NCI-H1930 (cell line): ENCODE measurements at places on chromosomes 4 and X.

- DNase-seq = peak; percentile 88
Measured at GRCh38 chr4:53196882-53197771, 168.7 kb downstream of the SCFD2 start.

DNA sequence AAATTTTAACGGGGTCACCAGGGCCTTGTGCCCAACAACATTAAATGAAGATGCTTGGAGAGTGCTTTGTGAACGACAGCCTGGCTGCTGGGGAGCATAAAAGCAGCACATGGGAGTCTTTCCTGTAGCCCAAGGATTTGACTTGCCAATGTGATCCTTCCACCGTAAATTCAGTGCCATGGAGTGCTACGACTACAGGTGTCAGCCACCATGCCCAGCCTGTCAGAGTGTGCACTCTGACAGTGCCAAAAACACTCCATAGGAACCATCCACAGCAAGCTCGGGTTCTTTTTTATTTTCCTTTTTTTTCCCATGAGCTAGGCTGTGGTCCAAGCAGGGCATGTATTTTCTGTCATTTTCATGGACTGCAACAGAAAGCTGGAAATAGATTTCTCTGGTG, 156.9 kb downstream of the NLGN4X start:
- no peak for DNase-seq

DNA sequence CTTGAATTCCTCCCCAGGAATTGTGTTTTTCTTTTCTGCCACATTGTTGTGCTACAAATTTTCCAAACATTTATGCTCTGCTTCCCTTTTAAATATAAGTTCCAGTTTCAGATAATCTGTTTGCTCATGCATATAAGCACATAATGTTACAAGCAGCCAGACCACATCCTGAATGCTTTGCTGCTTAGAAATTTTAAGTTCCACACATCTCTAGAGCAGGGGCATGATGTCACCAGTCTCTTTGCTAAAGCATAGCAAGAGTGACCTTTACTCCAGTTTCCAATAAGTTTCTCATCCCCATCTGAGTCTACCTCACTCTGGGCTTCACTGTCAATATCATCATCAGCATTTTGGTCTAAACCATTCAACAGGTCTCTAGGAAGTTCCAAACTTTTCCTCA, 932.5 kb downstream of the SH3BGRL start:
- DNase-seq = no peak

- DNase-seq = no peak
Measured at GRCh38 chrX:79080141-79080540, 64.3 kb upstream of the GPR174 start.

DNA sequence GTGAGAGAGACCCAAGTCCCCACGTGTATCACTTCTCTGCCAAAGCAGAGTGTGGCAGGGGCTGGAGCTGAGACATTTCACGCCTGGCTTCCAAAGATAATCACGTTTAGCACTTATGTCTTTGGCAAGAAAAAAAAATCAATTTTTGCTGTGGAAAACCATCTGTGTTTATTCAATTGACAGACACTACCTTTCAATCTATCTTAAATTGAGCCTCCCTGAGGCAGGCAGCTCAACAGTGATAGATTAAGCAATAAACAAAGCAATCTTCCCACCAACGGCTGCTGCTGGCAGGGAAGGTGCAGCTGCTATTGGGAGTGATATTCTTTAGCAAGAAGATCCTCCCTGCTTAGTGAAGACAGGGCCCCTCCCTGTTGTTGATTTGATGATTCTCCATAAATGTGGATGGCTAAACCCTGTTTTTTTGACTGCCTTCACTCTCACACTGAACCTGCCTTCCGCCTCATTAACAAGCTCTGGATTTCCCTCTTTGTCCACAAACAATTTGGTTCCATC, 11.6 kb upstream of the MAGEB17 start:
- no peak for DNase-seq

GRCh38 chr4:127347936-127348335, 284.8 kb upstream of the INTU start:
- DNase-seq = no peak

- peak; percentile 29 for DNase-seq
Measured at GRCh38 chrX:46912603-46913491, 626 bp downstream of the JADE3 start.

GRCh38 chrX:79159800-79160199, 15.3 kb downstream of the GPR174 start:
- no peak for DNase-seq

DNA sequence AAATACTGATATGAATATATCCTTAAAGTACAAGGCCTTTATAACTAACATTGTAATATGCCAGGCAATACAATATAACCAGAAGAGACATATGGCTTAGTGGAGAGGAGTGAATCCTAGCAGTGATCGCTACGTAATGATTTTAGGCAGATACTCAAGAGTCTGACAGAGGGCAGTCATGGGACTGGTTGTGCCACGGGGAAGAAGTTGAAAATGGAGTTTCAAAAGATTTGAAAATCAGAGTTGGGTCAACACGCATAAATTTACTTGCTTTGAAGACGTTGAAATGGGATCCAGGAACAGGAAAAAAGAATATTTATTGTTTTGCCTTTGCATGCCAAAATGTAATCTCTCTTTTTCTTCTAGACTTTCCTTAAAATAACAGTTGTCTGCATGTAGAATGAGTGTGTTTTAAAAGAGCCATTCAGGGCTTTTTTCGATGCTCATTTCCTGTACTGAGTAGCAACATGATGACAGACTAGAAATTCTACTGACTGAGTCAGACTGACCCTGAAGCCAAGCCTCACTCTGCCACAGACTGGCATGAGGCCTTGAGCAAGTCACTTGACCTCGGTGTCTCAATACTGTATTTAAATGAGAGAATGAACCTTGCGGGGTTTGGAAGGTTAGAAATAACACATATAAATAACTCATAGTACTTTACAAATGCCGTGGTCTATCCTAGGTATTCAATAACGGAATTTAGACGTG, 8.1 kb upstream of the SMS start:
- no peak for DNase-seq

GRCh38 chr4:172946503-172946902, 222.1 kb upstream of the GALNT7 start:
- peak; percentile 33 for DNase-seq

- no peak for DNase-seq
Measured at GRCh38 chrX:129900054-129900453, 5.9 kb upstream of the UTP14A start.

- no peak for DNase-seq
Measured at GRCh38 chr4:88535090-88535755, 11.6 kb upstream of the PYURF start.

DNA sequence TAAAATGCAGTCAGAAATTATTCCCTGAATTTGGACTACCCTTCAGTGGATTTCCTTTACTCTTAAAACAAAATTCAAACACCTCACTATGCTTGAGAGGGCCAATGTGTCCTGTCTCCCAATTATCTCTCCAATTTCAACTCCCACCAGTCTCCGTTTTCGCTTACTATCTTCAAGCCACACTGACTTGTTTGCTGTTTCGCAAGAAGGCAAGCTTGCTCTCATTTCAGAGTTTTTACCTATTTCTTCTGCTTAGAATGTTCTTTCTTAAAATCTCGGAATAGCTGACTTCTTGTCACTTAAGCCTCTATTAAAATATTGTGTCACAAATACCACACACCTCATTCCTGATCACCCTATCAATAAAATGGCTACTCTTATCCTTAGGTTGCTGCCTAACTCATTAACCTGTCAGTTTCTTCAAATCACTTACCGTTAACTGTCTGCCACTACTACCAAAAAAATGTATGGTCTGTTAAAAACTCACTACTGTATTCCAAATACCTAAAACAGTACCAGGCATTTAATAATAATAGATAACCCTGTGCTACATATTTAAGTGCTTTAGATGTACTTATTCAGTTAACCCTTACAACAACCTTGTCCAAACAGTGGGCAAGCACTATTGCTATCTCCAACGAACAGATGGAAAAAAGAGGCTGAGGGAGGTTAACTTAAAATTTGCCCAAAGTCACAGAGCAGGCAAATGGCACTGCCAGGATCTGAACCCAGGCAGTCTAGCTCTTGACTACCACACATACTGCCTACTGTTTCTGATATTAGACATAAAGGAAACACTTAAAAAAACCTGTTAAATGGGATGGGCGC, 2.9 kb downstream of the UBA6 start:
- no peak for DNase-seq

GRCh38 chrX:102808336-102808735, 87.8 kb downstream of the GPRASP3 start:
- DNase-seq = no peak

DNA sequence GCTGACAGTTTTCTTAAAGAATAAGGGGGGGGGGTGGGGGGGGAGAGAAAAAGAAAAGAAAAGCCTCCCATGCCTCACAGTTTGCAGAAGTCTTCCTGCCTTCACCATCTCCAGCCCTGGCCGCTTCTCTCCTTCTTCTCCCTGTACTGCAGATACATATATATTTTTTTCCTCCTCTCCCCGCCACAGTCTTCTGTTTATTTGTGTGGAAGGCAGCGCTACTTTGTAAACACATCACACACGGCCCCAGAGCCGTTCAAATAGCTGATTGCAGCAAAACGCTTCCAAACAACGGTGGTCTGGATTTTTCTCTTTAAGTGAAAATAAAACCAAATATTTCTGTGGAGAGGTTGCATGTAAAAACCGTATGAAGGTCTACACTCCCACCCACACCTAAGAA, 732 bp downstream of the NLGN4X start:
- DNase-seq = no peak

DNA sequence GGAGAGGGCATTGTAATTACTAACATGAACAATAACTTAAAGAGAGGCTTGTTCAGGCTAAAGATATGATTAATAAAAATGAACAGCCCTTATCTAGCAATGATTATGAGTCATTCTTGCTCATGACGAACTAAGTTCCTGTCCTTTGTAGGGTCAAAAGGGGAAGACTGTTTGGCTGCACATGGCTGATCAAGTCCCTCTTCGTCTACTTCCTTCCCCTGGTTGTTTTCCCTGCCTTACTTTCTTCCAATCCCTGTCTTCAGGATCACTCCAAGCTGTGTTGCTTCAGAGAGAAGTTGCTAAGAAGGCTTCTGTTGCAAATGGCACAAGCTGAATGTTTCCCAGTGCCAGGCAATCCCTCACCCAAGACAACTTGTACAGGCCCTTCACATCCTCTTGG, 115.0 kb upstream of the HS3ST1 start:
- DNase-seq = no peak

- DNase-seq = no peak
Measured at GRCh38 chr4:109472343-109472761, 38.7 kb downstream of the SEC24B start.

GRCh38 chr4:15757054-15757453, 21.1 kb upstream of the CD38 start:
- DNase-seq = no peak

DNA sequence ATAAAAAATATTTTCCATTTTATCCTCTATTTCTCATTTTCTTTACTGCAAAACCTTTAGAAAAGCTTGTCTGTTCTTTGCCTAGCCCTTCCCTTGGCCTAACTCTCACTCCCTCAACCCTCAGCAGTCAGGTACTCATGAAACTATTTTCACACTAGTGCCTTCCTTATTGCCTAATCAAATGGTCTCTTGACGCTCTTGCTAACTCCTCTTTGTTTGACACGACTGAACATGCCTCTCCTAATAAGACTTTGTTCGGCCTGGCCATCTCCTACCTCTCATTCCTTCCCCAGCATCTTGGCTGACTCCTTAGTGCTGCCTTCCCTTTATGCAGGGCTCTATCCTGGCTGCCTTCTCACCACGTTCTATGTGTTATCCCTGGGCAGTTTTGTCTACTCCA, 11.1 kb upstream of the LRAT start:
- no peak for DNase-seq

DNA sequence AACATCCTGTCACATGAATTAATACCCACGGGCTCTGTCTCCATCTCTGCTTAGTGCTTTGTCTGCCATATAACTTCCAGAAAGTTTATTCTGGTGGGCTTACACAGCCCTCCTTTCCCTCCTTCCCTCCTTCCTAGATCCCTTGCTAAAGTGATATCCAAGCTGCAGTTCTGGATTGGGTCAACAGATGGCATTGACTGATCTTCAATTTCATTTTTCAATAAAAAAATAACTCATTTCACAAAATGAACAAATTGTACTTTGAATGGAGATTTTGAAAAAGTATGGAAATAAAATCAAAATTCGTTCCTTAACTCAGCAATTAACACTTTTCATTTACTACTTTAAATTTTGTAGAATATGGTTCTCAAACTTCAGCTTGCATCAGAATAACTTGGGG, 94.9 kb downstream of the NXF2 start:
- no peak for DNase-seq

DNA sequence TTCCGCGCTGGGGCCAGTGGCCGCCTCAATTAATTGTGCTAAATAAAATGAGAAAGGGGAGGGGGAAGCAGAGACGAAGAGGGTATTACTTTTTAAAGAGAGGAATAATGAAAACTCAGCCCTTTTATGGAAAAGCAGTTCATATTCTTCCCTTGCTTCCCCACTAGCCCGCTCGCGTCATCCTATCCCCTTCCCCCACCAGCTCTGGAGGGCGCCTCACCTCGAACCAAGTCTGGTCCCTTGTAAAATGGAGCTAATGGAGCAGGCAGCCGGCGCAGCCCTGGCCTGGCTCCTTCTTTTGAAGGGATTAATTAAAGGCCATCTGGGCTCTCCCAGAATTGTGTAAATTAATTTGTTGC, 511 bp upstream of the NKX6-1 start:
- DNase-seq = no peak

DNA sequence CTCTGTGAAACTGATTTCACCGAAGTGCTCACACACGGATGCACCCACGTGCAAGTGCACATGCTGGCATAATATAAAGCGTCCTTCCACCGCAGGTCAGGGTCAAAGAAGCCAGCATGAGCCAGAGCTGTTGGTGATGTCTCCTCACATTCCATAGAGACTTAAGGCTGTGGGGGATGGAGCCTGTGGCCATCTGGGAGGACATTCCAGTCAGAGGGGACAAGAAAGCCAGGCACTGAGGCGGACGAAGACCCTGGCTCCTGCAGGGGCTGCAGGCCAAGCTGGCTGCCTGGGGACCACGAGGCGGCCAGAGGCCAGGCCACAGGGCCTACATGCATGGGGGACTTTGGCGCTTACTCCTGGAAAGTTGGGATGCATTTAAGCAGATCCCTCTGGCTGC, 7.7 kb downstream of the RNF212 start:
- no peak for DNase-seq

- no peak for DNase-seq
Measured at GRCh38 chr4:123613586-123614344, 217.2 kb downstream of the SPRY1 start.

- no peak for DNase-seq
Measured at GRCh38 chr4:28357990-28358389, 1497.3 kb downstream of the STIM2 start.
